ENCODE measurements at places on chromosomes 2 and 18.

- DNase-seq: no peak
Measured at GRCh38 chr18:77127769-77128671, 4.6 kb downstream of the MBP start.

GRCh38 chr2:57809230-57809629 lies 237.4 kb upstream of the VRK2 start:
- no peak for DNase-seq

DNA sequence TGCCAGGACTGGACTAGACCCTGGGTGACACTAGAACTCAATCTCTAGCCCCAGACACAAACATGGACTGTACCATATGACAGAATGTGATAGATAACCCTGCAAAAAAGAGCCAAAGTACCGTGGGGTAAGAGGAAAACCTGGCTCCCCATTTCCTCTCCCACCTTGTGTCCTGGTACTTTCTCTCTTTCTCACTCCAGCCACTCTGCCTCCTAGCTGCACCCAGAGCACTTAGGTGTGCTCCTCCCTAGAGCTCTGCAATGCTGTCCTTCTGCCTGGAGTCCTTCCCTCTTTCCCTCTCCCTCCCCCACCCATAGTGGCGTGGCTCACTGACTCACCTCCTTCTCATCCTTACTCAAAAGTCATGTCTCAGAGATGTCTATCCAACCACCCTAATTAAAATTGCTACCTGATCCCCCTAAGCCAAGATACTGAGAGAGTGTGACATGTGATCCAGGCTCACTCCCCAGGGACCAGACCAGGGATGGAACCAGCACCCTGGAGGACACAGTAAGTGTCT lies 171.3 kb downstream of the LOXHD1 start:
- DNase-seq: no peak

DNA sequence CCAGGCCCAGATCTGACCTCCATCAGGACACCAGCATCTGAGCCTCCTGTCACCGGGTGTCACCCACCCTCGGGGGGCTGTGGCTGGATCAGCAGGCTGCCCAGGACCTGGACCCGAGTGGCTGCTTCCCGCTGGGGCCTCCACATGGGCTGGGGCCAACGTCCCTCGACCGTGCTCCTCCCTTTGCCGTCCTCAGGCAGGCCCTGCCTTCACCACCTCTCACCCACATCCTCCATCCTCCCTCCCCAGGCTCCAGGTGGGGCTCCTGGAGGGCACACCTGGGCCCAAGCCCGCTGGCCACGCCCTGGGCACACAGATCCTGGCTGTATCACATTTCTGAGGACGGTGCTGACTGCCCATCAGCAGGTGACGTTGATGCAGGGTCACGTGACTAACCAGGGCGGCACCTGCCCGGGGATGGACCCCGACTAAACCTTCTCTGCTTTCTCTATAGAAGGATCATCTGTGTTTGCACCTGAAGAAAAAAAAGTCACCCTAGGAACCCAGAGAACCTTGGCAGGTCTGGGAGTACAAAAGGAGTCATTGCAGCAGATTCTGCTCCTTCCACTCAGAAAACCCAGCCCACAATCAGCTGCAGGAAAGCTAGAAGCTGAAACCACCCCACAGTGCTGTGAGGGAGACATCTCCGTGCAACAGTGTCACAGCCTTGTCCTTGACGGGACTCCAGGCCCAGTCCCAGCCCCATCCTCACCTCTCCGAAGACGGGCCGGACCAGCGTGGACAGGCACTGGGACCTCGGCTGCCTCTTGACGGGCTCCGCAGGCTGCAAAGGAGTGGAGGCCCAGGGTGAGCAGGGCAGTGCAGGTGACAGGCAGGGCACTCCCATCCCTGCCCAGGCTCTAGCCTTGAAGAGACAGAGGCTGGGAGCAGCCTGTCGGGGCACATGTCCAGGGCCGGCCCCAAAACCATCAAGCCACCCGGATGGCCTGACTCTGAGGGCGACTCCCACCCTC lies 11.2 kb downstream of the STK25 start:
- DNase-seq: no peak

DNA sequence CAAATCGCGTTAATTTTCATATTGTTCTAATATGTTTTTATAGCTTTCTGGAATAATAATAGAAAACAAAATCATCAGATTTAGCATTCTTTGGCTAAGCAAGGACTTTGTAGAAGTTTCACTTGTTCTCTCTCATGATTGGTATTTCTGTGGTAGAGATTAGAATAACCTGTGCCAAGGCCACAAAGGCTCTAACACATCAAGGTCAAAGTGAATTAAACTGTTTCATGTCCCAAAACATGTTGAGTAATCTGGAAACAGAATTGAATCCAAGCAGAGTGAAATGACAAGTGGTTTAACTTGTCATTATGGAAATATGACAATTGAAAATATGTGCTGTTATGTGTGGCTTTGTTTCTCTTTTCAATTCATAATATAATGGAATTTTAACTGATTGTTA lies 617.4 kb downstream of the CCDC85A start:
- DNase-seq: no peak

- DNase-seq: no peak
Measured at GRCh38 chr2:189218236-189218635, 38.7 kb upstream of the COL5A2 start.

DNA sequence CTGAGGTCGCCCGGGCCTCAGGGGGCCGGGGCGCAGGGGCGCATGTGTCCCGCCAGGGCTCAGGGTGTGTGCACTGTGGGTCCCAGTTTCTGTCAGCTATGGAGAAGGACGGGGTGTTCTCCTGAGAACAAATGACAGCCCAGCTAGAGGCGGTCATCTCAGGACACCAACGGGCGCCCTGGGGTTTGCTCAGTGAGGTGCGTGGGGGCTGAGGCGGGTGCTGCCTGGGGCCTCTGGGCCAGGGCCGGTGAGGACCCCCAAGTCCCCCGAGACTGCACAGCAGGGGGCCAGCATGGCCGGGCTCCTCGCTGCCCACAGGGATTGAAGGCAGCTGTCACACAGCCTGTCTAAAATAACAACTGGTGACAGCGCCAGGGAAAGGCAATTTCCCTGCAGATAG lies 808.8 kb upstream of the SOX11 start:
- no peak for DNase-seq

DNA sequence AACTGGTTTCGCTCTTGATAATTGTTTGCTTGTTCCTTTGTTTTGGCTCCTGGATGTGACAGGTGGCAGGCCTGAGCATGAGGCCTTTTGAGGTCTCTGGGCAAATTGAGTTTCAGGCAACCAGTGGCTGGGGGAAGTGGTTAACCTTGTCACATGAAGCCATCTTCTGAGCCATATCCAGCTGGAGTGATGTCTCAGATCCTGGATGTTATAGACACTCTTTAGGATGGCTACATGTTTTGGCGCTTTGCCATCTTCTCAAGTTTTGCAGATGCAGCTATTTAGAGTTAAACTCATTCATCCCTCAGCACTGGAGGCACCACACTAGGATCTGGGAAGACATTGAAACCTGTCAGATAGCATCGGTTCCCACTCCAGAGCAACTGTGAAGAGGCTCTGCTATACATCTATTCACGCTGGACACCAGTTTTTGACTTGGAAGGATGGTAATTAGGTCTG lies 25.3 kb upstream of the TACR1 start:
- DNase-seq: no peak

- no peak for DNase-seq
Measured at GRCh38 chr2:156083763-156084493, 248.6 kb downstream of the NR4A2 start.

DNA sequence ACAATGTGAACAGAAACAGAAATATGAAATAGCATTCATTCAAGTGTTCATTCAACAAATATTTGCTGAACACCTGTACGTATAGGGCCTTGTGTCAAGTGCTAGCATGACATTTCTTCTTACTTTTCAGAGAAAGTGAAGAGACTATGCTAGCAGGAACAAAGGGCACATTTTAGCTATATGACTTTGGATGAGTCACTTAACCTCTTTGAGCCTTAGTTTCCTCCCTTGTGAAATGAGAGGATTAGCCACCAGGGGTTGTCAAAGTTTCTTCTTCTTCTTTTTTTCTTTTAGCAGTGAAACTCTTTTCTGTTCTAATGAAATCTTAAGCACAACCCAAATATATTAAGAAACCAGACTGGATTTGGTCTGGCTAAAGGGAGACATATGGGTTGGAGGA lies 53.1 kb downstream of the FIGN start:
- DNase-seq: no peak

GRCh38 chr2:239202836-239203235 lies 198.0 kb downstream of the HDAC4 start:
- DNase-seq: no peak

GRCh38 chr2:12652723-12653122 lies 64.0 kb upstream of the TRIB2 start:
- DNase-seq: no peak

- DNase-seq: no peak
Measured at GRCh38 chr2:196046123-196046917, 22.3 kb downstream of the DNAH7 start.

DNA sequence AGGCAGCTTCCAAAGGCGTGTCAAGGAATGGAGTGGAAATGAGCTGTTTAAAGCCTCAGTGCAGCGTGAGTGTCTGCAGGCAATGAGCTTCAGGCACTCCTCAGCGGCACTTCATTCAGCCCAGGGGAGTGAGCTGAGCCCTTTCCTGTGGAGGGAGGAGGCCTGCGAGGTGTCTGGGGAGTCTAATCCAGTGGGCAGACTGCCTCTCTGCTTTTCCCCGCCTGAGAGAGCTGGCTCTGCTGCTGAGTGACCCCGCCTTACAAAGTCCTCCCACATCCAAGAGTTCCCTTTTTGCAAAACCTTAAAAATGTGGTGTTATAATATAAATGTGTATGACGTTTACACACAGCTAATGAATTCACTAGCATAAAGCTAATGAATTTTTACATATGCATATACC lies 7.0 kb upstream of the LDLRAD4 start:
- no peak for DNase-seq

DNA sequence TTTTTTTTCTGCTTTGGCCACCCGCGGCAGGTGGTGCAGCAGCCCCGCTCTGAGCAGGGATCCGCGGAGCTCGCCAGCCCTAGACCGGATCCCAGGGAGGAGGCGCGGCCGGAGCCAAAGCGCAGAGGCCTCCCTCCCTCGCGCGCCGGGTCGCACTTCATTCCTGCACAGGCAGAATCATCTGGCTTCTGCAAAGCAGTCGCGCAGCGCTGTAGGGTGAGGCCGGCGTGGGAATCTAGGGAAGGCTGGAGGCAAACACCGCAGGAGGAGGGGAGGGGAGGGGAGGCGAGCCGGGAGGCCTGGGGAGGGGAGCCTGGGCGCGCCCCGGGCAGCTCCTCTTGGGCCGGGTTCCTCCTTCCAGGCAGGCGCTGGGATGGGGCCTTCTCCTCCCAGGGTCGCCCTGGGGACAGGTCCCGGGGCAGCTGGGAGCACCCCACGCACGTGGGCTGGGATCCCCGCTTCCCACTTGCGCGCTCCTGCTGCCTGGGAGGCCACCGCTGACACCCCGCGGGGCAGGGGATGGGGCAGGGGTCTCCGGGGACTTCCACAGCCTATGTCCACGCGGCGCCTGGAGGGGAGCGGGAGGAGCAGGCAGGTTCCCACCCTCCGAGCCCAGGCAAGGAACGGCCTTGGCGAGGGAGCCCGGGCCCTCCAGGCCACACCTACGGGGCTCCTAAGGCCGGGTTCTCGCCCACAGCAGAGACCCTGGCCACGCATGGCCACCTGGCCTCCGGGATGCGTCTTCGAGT lies 45.0 kb downstream of the MBP start:
- peak; percentile 46 for DNase-seq

DNA sequence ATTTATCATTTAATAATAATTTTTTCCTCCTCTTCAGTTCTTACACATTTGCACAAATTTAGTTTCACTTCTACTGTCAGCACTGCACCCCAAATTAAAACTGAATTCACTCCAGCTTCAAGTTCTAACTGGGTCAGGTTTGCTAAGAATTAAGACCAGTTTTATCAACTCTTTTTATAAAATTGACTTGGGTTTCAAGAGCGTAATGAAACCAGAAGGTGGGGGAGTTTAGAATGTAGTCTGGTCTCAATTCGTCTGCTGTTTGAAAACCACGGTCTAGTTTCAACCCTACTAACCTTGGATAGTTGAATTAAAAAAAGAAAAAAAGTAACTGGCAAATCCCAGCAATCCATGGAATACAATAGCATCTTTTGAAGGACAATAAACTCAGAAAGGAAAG lies 14.3 kb upstream of the CTLA4 start:
- no peak for DNase-seq

- no peak for DNase-seq
Measured at GRCh38 chr18:13137670-13138419, 80.7 kb upstream of the LDLRAD4 start.

DNA sequence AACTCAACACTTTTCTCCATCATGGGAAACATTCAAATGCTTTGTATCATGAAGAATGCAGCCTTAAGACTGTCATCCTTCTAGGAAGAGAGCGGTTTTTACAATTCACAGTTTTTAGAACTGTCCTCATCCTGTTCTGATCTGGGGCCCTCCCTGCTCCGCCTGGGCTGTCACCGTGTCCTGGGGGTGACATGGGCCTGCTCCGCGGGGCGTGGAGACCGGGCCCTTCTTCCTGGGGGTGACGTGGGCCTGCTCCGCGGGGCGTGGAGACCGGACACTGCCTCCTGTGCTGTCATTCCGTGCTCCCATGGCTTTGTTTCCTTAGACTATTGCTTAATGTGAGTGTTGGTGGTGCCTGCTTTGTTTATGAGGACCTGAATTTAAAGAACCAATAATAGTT lies 122.8 kb downstream of the TMEM18 start:
- no peak for DNase-seq

DNA sequence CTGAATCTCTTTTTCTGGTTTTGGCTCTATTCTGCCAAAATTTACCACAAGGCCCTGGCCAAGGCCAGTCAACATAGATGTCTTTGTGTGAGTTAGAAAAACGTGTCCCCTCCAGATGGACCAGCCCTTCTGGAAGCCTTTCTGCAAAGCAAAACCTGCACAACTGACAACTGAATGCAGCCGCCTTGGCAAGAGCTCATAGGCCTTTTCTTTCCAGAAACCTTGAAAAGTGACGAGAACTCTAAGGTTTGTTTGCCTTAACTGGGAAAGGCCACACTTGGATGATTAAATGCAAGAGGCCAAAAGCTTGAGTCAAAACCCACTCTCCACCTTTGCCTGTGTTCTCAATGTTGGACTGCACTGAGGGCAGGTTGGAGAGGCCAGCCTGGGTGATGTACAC lies 103.9 kb downstream of the COLEC12 start:
- DNase-seq: no peak

DNA sequence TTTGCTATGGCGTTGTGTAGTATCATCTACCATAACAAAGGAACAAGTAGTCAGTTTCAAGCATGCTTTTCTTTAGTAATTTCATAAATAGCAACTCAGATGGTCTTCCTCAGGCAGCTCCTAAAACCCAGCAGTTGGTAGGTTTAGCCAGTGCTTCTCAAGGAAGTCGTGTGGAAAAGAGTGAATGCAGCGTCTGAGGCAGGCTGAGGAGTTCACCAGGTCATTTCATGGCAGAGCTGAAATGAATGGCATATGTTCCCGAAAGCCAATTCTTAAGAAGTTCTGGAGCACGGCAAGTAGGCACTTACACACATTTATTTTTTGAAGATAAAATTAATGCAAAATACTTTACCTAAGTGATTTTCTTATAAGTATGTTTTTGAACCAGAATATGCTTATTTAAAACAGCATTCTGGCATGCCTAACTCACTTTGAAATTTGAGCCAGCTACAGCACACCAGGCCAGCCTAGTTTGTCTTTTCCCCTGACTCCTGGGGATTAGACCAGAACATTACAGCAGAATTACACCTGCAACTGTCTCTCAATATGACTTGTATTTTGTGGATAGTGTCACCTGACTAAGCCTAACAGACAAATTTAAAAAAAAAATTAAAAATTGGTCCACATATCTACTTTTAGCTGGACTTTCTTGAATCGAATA lies 62.2 kb downstream of the OSBPL6 start:
- no peak for DNase-seq

- DNase-seq: no peak
Measured at GRCh38 chr18:30094556-30094955, 948.0 kb downstream of the DSC3 start.
